ENCODE measurements at places on chromosomes 4 and X.
A peak's percentile ranks its signal among the peaks of the same experiment; 100 is the strongest.

DNA sequence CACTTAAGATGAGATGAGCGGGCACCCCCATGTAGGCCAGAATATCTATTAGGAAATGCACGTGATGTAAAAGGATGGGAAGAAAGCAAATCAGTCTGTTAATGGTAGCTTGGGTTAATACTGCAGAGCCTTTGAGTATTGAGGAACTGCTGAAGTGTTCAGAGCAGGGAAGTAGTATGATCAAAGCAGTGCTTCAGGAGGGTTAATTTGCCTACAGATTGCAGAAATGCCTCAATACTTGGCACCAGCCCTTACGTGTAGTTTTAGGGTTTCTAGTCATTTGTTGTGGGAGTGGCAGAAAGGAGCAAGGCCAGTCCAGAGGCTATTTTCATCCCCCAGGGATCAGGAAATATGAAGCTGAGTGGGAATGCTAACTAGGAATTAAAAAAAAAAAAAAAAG, 19.7 kb downstream of the ZFX start:
- DNase-seq: no peak

DNA sequence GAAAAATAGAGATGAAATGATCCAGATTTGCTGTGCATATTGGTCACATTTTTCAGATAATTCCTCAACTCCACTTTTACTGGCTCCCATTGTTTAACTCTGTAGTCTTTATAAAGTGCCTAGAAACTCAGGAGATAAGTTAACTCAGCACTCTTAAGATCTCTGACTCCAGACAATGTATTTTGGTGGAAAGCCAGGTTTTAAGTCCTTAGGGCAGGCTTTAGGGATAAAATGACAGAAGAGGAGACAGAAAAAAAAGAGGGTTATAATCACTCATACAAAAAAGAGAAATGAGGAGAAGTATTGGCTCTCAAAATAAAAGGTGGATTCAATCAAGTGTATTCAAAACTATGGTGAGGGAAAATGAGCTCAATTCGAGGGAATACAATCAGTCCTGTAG, 674.8 kb upstream of the INTU start:
- no peak for DNase-seq

- no peak for DNase-seq
Measured at GRCh38 chr4:88846206-88846790, 148.7 kb upstream of the NAP1L5 start.

- no peak for DNase-seq
Measured at GRCh38 chr4:2352729-2353221, 65.7 kb downstream of the ZFYVE28 start.

- DNase-seq: no peak
Measured at GRCh38 chr4:118955515-118955914, 66.9 kb downstream of the SYNPO2 start.

- no peak for DNase-seq
Measured at GRCh38 chr4:188858696-188859095, 719.5 kb downstream of the TRIML1 start.

DNA sequence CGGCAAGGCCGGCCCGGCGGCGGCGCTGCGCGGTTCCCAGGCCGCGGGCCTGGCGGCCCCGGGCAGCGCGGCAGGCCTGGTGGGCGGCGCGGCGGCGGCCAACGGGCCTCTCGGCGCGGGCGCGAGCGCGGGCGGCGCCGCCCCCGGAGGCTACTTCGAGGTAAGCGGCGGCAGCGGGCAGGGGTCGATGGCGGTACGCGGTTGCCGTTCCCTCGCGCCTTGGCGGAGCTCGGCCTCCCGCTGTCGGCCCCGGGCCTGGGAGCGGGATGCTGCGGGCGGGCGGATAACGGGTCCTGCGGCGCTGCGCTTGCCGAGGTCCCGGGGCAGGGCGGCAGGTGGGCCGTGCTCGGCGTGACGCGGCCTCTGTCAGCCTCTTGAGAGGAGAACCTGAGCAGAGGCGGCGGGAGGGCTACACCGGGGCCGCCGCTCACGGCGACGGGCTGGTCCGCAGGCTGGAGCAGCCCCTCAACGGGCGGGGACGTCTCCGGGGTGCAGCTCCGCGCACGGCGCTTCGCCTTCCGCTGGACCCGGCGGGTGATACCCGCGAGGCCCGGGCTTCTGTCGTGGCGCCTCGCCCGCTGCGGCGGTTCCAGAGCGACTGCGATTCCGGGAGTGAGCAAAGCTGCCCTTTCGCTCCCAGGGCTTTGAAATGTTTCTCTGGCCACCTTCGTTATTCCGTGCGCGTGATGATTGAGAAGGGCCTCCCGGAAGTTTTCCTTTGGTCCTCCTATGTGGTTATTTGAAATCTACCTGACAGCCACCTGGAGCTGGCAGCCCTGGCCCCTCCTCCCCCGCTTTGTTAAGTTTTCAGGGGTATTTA, 774 bp downstream of the FAM193A start:
- peak; percentile 44 for DNase-seq

GRCh38 chrX:112341598-112341997, 259.0 kb upstream of the TRPC5 start:
- no peak for DNase-seq

DNA sequence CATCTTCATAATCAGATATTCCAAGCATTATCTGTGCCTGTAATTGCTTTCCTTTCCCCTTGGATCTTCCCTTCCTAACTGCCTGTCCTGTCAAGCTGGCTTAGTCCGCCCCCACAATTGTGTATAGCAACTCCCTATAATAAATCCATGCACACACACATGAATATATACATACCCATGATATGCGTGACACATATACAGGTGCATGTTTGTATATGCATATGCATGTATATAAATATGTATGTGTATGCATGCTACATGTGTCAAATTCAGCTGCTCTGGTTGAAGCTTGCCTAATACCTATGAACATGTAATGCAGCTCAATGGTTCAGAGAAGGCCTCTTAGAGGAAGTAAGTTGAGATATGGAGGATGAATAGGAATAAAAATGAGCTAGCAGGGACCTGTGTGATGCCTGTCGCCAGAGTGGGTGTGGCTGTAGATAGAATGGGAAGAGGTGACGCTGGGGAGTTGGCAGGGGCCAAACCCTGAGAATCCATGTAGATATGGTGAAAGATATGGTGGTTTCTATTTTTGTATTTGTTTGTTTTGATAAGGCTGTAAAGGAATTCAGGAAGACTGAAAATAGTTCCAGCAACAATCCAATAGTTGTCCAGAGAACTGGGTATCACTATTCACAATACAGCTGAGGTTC, 595.0 kb upstream of the BOD1L1 start:
- no peak for DNase-seq

DNA sequence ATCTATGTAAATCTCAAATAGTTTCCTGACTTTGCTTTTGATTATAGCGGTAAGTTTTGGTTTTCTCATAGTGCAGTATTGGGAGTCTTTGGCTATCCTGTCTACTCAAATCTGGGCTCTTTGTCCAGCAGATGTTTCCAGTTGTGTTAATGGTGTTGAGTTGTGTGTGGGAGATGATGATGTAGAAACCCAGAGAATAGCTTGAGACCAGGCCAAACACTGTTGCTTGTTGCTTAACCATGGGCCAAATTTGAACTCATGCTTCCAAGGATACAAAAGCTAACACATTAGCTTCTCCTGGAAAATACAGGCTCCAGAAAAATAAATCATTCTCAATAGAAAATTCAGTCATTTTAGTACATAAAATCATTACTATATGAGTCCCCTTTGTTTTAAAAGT, 82.6 kb upstream of the GYPA start:
- DNase-seq: no peak

DNA sequence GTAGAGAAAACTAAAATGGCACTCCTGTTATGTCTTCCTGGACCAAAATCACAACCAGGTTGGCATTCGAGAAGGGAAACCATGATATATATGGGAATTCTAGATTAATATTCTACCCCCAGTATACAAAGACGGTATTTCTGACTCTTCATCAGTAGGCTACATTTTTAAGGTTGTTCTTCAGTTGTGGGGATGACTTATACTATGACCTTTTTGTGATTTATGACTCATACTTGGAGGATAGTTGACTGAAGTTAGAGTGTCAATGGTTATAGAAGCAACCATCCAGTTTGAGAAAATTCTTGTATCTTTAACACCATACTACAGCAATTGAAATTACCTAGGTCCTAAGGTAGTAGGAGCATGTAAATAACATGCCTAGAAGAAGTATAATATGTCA, 49.8 kb upstream of the CYSLTR1 start:
- no peak for DNase-seq

DNA sequence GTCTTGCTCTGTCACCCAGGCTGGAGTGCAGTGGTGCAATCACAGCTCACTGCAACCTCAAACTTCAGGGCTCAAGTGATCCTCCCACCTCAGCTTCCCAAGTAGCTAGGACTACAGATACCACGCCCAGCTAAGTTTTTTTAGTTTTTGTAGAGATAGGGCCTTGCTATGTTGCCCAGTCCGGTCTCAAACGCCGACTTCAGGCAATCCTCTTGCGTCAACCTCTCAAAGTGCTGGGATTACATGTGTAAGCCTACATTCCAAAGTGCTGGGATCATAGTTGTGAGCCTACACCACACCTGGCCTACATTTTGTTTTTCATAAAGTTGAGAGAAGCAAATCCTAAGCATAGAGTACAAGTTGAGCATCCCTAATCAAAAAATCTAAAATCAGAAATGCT, 42.2 kb downstream of the SMARCA5 start:
- no peak for DNase-seq

DNA sequence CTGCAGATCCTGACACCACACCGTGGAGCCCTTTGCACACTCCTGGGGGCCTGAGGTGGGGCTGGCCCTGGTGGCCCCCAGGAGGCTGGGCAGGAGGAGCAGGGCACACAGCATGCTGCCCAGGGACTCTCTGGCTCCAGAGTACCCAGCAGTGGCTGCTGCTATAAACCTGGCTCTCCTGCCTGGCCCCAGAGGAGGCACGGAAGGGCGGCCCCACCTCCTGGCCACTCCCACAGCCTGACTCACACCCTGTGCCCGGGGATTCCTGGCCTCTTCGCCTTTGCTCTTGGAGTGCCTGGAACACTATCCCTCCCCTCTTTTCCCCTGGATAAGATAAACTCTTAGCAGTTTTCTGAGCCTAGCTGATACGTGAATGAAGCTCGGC, at the start of gene PSAPL1:
Gene PSAPL1, minus strand, starts transcription at position 165 of the 385 bp plus-strand sequence. Its CDS starts 51 bp downstream, at position 114.
- DNase-seq: no peak

DNA sequence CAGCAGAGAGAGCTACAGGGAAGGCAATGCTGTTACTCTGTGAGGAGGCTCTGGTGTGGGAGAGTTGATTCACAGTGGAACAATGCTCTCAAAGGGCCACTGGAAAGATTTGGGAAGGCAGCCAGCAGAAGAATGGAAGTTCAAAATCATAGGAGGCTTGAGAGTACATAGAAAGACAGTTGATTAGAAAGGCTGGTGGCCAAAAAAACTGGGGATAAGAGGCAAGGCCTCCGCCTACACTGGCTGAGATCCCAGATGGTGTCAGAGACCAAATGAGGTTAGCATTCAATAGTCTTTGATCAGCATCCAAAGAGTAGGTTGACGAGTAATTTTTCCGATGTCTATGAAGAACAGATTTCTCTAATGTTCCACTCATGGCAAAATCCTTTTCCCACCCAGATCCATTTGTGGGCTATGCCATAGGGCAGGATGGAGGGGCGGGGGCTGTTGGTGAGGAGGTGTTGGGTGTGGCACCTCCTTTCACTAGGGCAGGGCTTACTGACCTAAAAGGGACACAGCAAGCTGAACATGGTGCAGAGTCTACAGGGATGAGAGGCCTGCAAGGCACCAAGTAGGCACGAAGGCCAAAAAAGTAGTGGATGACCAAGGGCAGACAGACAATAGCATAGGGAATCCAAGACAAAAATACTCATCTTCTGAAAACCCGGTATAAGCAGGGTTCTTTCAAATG, 15.1 kb downstream of the TEC start:
- no peak for DNase-seq

DNA sequence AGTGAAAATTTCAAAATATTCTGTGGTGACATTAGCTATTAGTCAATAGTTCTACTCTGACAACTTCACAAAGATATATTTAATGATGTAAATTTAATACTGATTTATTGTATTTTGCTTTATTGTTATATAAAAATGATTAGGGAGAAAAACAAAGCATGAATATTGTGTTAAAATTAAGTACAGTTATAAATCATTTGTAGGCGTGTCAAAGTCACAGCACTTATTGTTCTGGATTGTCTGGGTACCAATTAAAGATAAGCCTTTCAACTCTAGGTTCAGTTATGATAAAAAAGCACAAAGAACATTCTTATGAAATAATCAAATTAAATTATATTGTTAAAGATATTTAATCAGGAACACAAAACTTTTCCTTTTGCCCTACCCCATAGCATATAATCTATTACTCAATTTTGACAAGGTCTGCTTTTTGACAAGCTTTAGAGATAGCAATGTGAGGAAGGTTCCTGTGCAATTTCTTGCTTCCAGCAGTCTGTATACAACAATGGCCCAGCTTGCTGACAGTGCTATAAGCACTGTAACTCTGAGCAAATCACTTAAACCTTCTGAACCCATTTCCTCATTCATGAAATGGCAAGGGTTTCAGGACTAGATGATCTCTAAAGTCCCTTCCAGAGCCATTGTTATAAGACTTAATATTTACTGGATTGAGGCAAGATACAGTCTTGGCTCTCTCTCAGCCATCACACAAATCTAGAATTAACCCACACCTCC, 910.3 kb upstream of the LCORL start:
- no peak for DNase-seq

GRCh38 chr4:3860061-3860912, 94.1 kb downstream of the ADRA2C start:
- no peak for DNase-seq

- no peak for DNase-seq
Measured at GRCh38 chr4:78634011-78634664, 82.6 kb downstream of the ANXA3 start.

DNA sequence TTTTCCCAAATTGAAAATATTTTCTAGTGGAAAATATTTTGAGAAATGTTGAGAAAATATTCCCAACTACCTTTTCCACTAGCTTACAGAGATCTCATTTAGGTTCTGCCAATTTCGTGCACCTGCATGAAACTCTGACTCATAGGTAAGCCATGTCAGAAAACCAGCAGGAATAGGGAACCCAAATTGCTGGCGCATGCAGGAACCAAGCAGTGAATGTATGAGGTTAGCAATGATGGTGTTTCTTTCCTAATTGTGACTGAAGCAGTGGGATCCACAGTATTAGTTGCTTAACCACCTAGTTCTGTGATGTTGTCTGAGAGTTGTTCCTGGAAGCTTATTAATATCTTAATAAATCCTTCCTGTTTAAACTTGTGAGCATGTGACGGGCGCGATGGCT, 381.0 kb upstream of the TRAM1L1 start:
- no peak for DNase-seq

DNA sequence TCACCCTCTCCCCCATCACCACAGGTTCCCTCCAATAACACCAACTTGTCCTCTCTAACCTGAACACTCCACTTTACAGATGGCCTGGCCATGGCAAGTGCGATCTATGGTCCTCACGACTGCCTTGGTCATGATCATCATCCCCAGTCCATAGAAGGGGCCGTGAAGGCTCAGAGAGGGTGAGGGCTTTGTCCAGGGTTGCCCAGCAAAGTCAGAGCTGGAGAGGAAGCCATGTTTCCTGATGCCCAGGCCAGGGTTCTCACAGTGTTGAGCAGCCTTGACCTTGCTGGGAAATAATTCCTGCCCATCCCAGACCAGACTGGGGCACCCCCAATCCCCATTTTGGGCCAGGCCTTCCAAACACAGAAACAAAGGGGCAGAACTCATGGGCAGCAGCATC, 42.9 kb upstream of the MAN2B2 start:
- no peak for DNase-seq

- no peak for DNase-seq
Measured at GRCh38 chrX:122421434-122422121, 762.5 kb upstream of the GRIA3 start.

GRCh38 chrX:100748108-100748507, 16.2 kb upstream of the SYTL4 start:
- DNase-seq: no peak

GRCh38 chrX:103562801-103563200, 22.5 kb upstream of the TCEAL4 start:
- no peak for DNase-seq
